ENCODE measurements at places on chromosomes 12 and 14. TPM values are rescaled to one million over a fixed set of nuclear protein-coding genes. Genes with fewer than 3 reads are reported as not detected.

DNA sequence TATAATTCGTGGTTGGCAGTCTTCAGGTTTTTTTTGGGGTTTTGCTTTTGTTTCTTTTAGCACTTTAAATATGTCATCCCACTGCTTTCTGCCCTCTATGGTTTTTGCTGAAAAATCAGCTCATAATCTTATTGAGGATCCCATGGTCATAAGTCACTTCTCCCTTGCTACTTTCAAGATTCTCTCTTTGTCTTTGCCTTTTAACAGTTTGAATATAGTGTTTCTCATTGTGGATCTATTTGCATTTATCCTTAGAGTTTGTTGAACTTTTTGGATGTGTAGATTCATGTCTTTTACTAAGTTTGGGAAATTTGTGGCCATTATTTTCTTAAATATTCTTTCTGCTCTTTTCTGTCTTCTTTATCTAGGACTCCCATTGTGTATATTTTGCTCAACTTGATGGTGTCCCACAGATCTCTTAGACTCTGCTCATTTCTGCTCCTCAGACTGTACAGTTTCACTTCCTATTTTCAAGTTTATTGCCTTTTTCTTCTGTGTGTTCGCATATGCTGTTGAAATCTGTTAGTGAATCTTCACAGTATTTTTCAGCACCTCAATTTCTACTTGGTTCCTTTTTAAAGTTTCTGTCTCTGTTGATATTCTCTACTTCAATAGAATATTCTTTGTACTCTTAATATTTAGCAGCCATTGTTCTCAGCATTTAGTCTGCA is 70.8 kb downstream of the WNK1 start:
- no peak for DNase-seq

DNA sequence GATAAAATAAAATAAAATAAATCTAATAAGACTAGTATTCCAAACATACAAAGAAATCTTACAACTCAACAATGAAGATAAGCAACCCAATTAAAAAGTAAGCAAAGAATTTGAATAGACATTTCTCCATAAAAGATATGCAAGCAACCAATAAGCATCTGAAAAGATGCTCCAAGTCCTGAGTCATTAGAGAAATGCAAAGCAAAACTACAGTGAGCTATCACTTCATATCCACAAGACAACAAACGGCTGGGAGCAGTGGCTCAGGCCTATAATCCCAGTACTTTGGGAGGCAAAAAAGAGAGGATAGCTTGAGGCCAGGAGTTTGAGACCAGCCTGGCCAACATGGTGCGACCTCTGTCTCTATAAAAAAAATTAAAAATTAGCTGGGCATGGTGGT is 26.8 kb downstream of the ZFYVE1 start:
- DNase-seq: no peak

GRCh38 chr14:91078095-91078737 is 17.8 kb upstream of the RPS6KA5 start:
- no peak for DNase-seq

DNA sequence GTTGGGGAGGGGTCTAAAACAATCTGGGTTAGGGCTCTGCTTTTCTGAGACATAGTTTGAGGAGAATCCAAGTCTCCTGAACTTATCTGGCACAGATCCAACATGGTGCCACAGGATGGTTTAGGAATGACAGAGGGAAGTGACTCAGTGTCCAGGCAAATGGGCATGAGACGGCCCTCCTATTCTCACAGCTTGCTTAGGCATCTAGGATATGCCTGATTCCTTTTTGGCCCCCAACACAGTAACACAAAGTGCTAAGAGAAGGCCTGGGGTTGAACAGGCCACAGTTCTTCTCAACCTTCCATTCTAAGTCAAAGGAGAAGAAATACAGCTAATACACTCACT is 117.7 kb downstream of the ZFP36L1 start:
- no peak for DNase-seq

DNA sequence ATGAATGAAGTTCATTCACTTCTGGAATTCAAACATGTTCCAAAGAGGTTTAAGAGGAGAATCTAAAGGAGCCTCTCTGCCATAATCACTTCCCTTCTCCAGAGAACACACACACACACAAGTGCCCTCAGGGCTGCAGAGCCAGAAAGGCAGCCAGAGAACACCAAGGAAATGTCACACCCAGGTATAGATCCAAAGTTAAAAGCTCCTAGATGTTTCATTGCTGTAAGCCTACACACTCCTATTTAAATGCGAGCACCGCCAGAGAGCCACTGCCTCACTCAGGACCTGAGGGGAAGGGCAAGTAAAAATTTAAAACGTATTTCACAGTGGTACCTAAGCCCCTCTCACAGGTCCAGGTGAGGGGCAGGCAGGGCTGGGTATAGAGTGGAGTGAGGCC is 82.4 kb downstream of the TTC9 start:
- DNase-seq: no peak

DNA sequence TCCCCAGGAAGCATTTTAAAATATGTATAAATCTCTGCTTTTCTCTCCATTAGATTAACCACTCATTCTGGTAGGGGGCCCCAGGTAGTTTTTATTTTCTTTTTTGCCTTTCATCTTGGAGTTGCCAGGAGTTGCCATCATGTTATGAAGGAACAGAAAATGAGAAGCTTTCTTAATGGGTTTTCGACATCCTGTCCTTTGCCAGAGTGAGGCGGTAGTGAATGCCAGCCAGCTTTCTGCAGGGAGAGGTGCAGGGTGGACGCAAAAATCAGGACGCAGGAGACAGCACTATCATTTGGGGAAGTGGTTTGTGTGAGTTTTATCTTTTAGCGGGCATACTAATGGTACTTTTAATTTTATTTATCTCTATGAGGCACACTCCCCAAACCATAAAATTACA is 1.7 kb downstream of the RASSF8 start:
- no peak for DNase-seq

RNF212B gene
- polyA plus RNA-seq: 1.6 TPM

KCNJ8 gene
- polyA plus RNA-seq: 22.9 TPM

RNASE3 gene
- polyA plus RNA-seq: 0.62 TPM
